ENCODE measurements at places on chromosomes 11 and 22.

- no peak for DNase-seq
Measured at GRCh38 chr22:46290843-46291785, 5.6 kb upstream of the GTSE1 start.

DNA sequence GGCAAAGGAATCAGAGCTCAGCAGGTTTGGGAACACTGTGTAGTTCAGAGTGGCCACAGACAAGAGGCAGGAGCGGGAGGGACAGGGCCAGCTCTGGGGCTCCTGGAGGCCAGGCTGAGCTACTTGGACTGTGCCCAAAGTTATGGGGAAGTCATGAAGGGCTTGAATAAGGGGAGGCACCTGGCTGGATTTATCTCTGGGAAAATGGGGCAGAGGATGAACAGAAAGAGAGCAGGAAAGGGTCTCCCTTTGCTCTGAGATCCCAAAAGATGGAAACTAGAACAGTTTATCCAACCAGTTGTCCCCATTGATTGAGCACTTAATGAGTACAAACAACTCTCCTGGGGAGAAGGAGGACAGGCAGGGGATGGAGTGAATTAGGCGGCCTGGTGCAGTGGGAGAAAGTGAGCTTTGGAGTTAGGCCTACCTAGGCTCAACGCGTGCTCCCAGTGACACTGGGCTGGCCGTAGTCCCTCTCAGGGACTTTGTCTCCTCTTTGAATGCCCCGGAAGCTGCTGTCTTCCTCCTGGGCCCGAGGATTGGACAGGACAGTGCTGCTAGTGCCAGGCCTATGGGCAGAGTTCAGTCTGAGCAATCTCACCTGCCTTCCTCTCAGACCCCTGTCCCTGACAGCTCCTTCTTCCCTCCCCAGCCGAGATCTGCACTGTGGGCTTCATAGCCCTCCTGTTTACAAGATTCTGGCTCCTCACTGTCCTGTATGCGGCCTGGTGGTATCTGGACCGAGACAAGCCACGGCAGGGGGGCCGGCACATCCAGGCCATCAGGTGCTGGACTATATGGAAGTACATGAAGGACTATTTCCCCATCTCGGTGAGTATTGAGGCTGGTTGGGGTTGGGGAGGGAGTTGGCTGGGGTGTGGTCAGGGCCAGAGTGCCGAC is 2.0 kb downstream of the MOGAT2 start:
- no peak for DNase-seq

GRCh38 chr22:37604875-37605274 is 3.8 kb upstream of the GGA1 start:
- DNase-seq, result no peak

DNA sequence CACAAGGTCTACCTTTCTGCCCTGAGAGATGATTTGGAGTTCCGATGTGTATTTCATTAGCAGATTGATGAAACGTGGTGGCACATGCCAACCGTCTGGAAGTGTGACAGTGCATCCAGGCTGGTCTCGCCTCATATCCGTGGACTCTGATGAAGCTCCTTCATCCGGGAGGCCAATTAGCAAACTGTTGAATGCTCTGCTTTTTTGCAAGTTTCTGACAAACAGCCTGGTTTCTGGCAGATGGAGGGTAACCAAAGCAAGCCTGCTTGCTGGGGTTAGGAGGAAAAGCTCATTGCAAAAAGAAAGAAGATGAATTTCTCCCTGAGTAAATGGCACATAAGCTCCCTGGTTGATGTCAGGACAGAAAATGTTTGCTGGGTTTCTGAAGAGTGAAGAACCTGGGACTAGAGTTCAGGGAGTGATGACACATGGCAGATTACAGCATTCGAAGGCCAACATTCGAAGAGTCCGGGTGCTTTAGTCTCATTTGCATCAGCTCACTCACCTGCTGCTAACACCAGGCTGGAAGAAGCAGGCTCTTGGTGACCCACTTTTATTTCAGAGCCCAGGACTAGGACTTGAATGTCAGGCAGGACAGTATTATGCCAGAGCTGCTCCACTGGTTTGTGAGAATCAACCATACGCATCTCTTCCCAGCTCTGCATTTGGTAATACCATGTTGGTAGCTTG is 135.9 kb upstream of the TTC12 start:
- DNase-seq, result no peak

- DNase-seq, result no peak
Measured at GRCh38 chr11:65861533-65862183, 1.4 kb downstream of the MUS81 start.

- no peak for DNase-seq
Measured at GRCh38 chr22:49208768-49209252, 618.9 kb downstream of the BRD1 start.

GRCh38 chr22:16847271-16847670 is 22.1 kb upstream of the XKR3 start:
- DNase-seq, result no peak

GRCh38 chr11:105179542-105180278 is 40.1 kb upstream of the CARD18 start:
- no peak for DNase-seq

DNA sequence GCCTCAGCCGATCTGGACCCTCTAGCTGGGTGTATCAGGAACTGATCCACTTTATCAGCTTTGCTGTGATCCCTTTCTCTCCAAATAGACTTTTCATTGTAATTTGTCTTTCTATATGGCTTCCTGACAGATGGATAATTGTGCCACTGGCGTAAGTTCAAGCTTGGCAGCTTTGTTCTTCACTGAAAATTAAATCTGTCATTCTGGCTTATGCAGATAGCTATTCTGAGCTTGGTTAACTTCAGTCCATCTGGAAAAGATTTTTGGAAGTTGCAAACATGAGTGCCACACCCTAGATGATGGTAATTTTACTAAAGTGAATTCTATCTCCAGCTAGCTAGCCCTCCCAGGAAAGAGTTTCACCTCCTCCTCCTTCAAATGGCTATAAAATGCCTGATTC is 8.1 kb downstream of the OR5A2 start:
- DNase-seq, result no peak

- peak; percentile 47 for DNase-seq
Measured at GRCh38 chr11:96237766-96238266, 105.2 kb downstream of the MAML2 start.

DNA sequence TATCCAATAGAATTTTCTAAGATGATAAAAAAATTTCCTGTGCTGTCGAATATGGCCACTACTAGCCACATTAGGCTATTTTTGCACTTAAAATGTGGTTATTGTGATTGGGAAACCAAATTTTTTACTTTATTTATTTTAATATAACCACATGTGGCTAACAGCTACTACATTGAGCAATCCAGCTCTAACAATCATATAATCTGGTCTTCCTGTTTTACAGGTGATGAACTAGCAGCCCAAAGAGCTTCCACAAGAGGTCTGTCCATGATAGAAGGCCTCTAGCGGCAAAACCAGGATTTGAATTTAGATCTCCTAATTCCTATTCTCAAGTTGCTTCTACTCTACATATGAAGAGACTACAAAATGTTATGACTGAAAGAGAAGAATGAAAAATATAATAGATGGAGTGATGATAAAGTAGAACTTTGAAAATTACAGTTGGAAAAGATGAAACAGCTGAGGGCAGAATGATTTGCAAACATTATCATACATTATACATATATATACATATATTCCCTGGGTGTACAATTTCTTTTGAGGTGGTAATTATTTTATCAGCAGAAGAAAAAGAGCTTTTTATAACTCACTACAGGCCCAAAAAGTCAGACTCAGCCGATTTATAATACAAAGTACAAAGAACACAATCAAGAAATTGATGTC is 363.5 kb upstream of the PITPNB start:
- DNase-seq, result no peak

DNA sequence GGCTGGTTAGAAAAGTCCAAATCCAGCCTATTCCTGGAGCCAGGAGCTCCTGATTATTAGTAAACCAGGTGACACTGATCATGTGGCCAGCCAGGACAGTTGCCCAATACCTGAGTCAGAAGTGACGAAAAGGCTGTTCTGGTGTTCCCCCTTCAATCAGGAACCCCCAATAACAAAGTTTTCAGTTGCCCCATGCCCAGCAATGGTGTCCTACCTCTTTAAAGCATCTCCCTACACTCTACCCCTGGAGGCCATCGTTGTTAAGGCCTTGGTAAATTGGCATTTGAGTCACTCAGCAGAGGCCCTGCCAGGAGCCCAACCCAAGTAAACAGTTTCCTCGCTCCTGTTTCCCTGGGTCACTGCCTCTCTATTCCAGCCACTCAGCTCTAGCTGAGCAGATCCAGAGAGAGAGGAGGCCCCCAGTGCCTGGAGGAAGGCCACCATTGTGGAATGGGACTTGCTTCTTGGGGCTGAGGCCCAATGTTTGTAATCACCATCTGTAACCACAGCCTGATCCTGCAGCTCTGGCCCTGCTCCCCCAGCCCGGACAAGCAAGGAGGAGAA is 25.0 kb downstream of the ARHGAP1 start:
- DNase-seq, result no peak

GRCh38 chr11:120550007-120550406 is 38.5 kb downstream of the GRIK4 start:
- DNase-seq, result no peak

- DNase-seq, result no peak
Measured at GRCh38 chr11:31803813-31804311, 7.3 kb downstream of the PAX6 start.

- no peak for DNase-seq
Measured at GRCh38 chr11:44818110-44818509, 91.3 kb downstream of the TSPAN18 start.

GRCh38 chr11:83374311-83374710 is 88.1 kb upstream of the CCDC90B start:
- DNase-seq, result no peak

- no peak for DNase-seq
Measured at GRCh38 chr11:68295940-68296339, 16.5 kb upstream of the LRP5 start.

GRCh38 chr11:133946541-133947318 is 10.0 kb downstream of the IGSF9B start:
- DNase-seq, result no peak

DNA sequence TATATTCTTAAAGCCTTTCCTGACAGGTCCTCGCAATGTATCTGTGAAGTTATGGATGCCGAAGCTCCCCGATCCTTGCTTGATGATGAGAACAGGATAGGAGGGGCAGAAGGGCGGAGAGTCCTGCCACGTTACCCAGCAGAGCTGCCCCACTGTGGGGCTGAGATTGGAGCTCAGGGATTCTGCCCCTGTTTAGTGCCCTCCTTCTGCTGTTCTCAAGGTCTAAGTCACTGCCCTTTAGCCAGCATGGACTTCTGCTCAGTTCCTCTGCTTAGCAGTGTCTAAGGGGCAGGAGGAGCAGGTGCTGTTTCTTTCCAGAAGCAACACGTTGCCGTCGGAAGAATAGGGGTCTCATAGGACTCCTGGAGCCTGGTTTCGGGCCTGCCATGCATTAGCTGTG is 164.2 kb upstream of the B3GAT1 start:
- no peak for DNase-seq

- DNase-seq, result peak; percentile 91
Measured at GRCh38 chr11:29773656-29774264, 243.1 kb downstream of the KCNA4 start.

DNA sequence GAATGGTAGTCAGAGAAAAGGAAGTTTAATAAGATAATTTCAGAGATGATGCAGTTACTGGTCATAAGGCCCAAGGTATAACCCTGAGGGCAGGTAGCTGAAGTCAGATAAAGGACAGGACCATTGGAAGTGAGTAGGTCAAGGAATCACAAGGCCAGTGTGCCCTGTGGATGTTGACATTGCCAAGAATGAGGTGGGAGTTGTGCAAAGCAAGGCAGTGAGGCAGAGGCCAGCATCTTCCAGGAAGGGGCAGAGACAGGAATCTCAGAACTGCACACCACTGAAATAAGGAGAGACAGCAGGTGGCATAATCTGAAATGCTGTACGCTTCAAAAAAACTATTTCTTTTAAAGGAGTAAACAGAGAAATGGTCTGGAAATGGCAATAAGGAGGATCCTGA is 61.4 kb downstream of the ABTB2 start:
- peak; percentile 23 for DNase-seq

DNA sequence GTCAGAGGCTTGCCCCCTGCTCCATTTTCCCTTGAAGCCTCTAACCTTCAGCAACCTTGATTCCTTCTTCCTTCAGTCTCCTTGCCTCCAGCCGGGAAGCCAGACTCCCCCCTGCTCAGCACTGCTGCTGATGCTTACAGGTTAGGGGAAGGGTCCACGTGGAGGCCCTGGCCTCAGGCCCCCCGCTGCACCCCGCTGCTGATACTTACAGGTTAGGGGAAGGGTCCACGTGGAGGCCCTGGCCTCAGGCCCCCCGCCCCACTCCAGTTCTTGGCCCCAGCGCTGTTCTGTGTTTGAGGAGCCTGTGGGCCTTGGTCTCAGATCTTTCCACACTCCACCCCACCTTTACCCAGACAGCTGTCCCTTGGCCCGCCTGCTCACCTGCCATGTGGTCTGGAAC is 25.6 kb upstream of the PKNOX2 start:
- no peak for DNase-seq

DNA sequence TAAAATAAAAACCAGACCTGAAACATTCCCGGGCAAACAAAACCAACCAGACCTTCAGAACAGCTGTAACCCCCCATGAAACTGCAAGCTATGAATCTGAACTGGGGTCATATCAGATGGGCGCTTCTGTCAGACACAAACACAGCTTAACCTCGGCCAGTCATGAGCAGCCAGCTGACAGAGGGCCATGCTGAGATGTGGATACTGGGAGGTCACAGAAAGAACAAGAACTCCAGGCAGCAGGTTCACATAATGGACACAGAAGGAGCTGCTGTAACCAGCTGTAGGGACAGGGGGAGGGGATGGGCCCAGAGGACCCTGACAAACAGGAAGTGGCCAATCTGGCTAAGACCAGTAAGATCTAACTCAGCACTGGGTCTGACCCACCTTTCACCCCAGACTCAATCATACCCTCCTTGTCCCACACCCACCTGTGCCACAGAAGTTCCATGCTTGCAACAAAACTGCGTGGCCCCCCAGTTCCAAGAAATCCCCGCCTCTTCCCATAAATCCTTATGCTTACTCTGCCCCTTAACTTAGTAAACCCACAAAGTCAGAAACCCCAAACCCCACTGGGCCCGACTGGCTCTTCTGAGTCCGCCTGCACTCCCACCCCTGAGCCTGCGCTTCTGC is 4.0 kb downstream of the APOL4 start:
- no peak for DNase-seq

DNA sequence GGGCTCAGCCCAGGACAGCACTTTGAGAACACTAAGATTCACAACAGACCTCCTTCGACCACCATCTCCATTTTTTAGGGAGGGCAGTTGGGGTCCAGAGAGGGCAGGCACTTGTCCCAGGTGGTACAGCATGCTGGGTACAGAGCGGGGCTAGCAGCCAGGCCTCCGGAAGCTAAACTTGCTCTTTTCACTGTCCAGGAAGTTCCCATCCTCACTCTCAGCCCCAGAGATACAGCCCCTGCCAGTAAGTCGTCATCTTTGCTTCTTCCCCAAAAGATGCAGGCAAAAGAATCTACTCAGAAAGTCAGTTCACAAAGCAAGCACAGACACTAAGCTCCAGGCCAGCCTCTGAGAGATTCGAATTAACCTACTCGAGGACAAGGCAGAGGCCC is 6.7 kb upstream of the RAB3IL1 start:
- DNase-seq, result no peak

DNA sequence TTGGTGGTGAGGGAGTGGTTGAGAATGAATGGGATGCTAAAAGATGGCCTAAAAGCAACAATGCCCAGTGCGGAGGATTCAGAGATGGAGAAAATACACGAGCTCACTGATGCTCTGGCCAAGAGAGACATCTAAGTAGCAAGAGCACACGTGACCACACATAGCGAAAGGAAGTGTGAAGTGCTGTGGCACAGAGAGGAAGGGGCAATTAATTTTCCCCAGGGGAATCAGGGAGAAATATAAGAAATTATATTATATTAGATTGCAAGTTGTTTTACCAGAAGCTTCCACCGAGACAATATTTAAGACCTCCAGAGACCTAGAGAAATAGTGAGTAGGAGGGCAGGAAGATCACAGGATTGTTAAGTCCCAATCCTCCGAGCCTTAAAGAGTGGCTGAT is 80.6 kb downstream of the RCN1 start:
- DNase-seq, result no peak
